DMS 273 treated with DMSO at 0.1 percent for 48 hours (cell line): ENCODE measurements at places on chromosomes 5 and 9.

- no peak for DNase-seq
Observed at GRCh38 chr9:37905131-37905505, 1.2 kb upstream of the SLC25A51 start.

GRCh38 chr9:94010980-94011533 is 55.9 kb upstream of the BARX1 start:
- DNase-seq, result no peak

DNA sequence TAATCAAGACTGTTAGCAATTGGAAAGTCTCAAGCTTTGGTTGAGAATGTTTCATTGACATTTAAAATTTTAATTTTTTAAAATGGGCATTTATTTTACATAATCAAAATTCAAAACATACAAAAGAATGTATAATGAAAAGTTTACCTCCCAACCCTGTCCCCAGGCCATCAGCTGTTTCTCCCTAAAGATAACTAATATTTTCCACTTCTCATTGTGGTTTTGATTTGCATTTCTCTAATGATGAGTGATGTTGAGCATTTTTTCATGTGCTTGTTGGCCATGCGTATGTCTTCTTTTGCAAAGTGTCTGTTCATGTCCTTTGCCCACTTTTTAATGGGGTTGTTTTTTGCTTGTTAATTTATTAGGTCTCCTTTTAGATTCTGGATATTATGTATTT is 11.4 kb upstream of the MACIR start:
- no peak for DNase-seq

GRCh38 chr5:137336161-137336560 is 163.0 kb downstream of the SPOCK1 start:
- DNase-seq, result no peak

DNA sequence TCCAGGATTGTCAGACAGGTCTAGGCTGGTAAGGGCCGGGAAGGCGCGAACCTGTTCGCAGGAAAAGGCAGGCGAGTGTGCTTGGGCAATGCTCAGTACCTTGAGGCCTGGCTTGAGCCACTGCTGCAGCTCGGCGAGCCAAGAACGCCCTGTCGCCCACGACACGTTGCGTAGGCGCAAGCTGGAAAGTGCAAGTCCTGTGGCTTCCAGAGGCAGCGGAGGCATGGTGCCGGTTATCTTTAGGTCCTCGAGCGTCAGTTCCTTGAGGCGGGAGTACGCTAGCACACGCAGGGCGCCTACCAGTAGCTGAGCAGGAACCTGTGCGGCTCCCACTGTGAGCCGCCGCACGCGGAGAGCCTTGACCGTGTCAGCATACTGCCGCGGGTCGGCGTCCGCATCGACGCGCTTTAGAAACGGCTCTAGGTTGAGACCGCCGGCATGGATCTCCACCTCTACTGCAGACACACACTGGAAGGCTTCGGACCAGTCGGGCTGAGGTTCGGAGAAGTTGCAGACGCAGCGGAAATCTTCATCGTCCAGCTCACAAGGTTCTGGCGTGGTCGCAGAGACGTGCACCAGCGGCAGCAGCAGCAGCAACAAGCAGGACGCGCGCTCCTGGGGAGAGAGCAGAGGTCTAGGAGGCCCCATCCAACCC is 482 bp downstream of the CD14 start:
- DNase-seq, result no peak

DNA sequence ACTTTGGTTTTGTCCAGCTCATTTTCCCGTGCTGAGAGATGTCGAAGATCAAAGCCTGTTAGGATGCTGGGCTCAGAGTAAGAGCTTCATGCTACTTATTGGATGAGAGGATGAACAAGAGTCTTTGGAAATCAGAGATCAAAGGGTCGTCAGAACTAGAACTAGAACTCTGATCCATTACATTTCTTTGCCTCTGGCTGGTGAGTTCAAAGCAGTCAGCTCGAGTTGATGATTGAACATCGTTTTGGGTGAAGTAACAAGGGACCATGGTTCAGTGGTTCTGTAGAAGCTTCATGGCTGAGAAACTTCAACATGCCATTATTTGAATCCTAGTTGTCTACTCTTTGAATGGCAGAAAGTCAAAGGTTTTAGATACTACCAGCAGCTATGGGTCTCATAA is 320.3 kb downstream of the ARHGEF28 start:
- DNase-seq, result no peak

DNA sequence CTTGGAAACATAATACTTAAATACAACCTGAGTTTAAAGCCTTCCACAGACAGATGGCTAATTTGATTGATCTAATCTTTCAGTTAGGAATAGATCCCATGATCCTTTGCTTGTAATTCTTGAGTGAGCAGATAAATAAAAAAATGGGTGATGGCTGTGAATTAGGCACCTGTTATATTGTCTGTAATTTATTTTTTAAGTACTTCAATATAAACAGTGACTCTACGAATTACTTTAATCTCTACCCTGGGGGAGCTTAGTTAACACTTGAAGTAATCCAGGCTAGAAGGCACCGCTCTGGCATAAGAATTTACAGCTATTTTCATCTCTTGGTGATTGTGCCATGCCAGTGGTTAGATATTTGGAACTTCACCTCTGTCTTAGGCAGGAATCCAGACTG is 9.0 kb downstream of the EGFLAM start:
- DNase-seq, result peak; percentile 82

- DNase-seq, result no peak
Observed at GRCh38 chr5:179488491-179488890, 61.9 kb upstream of the RUFY1 start.

- DNase-seq, result no peak
Observed at GRCh38 chr5:42779083-42779482, 22.5 kb downstream of the CCDC152 start.

DNA sequence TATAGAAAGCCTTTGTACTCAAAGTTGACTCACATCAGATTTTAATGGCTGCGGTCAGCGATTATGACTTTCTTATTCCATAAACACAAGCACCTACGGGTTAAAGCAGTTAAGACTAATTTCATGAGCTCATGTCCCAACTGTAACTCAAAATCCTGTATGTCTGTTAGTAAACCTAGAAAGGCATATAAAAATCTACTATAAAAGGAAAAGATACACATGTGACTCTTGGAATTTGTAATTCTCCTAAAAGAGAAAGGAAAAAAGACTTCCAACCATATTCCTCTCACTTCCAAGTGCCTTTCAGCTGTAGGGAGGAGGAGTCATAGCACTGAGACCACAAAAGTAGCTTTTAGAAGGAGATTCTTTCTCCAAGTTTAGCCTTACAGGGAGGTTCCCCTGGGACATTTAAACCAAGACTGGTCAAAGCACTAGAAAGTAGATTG is 129.1 kb downstream of the EBF1 start:
- no peak for DNase-seq

DNA sequence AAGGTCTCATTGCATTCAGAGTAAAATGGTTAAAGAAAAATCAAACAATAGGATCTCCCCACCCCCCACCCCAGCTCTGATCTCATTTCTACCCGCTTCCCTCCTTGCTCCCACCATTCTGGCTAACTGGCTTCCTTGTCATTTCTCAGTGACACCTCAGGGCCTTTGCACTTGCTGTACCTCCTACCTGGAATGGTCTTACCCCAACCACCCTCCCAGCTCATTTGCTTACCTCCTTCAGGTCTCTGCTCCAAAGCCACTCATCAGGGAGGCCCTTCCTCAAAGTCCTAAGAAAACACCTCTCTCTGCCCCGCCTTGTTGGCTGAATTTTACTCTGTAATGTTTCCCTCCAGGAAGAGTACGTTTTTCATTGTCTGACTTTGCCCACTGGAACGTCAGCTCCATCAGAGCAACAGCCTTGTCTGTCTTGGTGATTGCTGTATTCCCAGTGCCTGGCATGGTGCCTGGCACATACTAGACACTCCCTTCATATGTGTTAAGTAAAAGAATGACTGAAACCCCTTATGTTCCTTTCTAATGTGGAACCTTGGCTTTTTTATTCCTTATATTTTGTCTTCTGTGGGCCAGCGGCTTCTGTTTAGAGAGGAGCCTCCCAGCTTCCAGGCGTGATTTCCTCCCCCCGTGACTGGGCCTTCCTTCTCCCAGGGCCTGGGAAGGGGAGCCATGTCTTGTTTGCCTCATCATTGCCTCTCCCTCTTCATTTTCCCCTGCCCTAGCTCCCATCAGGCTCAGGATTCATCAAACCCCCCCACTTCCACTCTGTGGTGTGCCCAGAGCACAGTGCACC is 26.9 kb downstream of the NEURL1B start:
- DNase-seq, result no peak

GRCh38 chr9:38182321-38182720 is 113.3 kb upstream of the SHB start:
- DNase-seq, result peak; percentile 47

DNA sequence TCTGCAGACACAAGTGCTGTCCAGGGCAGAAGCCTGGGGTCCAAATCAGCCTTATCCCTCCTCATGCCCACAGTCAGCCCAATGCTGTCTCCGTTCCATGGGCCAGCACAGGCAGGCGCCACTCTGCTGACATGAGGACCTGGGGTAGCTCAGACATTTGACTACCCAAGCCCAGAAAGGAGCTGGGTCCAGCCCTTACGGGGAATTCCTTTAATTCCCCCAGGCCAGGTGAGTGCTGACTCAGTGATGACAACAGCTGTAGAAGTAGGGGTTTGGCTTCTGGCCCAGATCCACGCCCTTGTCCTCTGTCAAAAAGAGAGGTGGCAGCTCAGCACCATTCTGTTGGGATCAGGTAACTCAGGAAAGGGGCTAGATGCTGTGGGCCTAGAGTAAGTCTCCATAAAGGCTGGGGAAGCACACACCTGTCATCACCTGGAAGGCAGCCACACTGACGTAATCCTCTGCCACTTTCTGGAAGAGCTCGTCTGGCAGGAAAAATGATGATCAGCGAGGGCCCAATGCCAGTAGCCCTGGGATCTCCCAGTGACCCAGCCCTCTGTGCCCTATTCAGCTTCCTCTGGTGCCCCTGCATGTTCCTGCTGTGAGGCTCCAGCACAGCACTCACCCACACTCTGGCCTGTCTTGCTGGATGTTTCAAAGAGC is 1.9 kb downstream of the RAB24 start:
- no peak for DNase-seq

DNA sequence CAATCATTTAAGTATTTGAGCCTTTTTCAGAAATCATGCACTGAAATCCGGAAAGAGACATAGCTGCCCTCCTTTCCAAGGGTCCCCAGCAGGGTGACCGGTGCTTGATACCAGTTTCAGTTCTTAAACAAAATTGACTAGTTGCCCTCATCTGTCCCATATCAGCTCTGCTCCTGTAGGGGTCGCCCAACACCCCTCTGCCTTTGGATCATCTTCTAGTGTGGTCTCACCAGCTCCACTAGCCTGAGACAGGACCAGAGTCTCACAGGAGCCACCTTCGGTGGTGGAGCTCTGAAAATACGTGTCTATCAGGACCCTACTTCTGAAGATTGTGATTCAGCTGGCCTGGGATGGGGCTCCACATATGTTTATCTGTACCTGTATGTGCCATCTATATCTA is 428.2 kb downstream of the ENC1 start:
- DNase-seq, result peak; percentile 3

DNA sequence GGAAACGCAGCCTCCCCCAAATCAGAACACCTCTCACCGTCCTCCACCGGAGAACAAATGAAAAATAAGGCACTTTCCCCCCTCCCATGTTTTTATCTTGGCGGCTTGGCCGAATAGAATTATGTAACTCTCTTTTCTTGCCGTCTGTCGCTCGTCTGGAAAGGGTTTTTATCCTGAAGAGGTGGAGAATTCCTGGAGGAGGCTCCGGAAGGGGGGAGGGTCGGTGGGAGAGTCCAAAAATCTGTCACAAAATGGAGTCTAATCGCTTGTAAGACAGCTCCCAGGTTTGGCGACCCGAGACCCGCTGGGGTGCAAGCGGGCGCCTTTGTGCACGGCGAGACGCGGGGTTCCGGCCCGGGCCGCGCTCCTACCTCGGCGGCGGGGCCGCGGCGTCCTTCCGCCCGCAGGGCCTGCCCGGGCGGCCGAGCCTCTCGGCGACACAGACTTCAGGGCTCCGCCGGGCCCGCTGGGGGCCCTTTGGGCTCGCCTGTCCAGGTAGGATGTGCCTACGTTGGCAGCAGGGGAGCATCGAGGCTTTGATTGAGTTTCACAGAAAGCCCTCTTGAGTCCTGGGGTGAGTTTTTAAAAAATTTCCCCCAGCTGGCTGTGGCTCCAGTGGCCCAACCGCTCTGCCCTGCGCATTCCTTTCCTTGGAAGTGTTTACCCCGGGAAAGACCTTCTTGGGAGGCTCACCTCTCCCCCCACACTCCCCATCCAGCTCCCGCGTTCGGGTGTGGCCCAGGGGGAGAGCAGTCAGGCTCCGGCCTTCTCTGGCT is 5.0 kb downstream of the LMX1B start:
- no peak for DNase-seq

DNA sequence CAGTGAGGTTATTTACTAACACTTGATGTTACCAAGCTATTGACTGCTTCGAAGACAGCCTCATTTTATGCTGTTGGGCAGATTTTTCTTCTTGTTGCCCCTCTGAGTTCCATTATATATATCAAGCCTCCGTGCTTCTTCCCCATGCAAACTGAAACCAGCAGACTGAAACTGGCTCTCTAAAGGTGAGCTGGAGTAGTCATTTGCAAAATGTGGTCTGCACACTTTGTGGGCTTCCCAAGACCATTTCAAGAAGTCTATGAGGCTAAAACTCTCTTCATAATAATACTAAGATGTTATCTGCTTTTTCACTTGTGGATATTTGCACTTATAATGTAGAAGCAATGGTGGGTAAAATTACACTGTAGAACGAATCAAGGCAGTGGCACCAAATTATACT is 13.9 kb downstream of the SLC36A1 start:
- DNase-seq, result no peak

DNA sequence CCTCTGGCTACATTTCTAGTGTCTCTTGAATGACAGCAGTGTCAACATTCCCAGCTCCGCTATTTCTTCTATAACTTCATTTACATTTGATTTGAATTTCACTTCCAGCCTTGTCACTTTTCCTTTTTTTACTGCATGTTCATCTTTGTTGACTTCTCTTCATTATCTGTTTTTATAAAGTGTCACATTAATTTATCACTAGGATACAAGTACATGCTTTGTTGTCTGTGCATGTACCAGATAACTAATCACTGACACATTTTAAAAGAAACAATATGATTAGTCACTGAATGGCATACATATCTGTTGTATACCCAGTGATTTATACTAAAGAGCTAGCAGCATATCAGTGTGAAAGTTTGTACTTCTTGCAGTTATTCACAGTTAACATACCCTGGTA is 29.1 kb downstream of the ARSK start:
- no peak for DNase-seq

DNA sequence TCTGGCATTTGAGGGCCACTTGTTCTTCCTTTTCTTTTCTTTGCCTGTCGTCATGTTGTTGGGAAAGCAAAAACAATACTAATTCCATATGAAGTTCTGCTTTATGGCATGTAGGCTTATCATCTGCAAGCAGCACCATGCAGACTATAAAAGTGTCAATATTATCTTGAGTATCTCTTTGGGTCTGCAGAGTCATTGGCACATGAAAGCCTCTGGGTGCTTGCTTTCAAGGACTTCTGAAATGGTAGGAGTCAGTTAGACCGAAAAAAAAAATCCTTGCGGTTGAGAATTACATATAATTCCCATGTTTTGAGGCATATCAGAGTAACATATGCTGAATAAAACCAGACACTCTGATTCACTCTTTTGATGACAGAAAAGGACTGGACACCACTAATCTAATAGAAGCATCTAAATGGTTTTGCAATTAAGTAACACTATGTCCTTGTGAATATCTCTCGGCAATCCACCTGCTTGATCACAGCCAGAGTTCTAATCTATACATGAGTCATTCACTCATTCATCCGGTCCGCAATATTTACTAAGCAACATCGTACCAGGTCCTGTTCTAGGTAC is 44.4 kb downstream of the GNAQ start:
- no peak for DNase-seq
